ENCODE measurements at places on chromosomes 3 and 15. TPM values are rescaled to one million over a fixed set of nuclear protein-coding genes. Genes with fewer than 3 reads are reported as not detected.

- H3K36me3 ChIP-seq = no peaks in the 10 kb centered on the region
- no peak for DNase-seq
- H3K4me3 ChIP-seq = no peak overlapping the region
These were observed 93.0 kb upstream of the WNT7A start for GRCh38 chr3:13972679-13973379.

Gene HHATL
- not detected for total RNA-seq

Gene PP2D1
- not detected for total RNA-seq

DNA sequence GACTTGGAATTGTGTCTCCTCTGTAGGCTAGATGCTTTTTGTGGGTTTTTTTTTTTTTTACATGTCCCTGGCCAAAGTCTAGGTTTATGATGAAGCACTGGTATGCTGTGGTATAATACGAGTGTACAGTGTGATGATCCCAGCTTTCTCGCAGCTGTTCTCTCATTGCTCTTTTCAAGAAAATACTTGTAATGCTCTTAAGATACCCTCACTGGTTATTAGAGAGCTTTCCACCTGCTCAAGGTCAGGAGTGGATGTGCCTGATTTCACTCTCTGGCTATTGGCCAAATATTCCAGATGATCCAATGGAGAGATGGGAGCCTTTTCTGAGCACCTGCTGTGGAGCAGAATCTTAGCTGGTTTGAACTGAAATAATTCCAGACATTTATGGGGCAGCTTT lies 215.1 kb downstream of the MYRIP start:
- no peak for DNase-seq
- H3K4me3 ChIP-seq = no peak overlapping the region
- H3K27ac ChIP-seq = no peak overlapping the region
- no peaks in the 10 kb centered on the region for H3K36me3 ChIP-seq

Gene AGTR1
- not detected for total RNA-seq

Gene CASR
- total RNA-seq = not detected

DNA sequence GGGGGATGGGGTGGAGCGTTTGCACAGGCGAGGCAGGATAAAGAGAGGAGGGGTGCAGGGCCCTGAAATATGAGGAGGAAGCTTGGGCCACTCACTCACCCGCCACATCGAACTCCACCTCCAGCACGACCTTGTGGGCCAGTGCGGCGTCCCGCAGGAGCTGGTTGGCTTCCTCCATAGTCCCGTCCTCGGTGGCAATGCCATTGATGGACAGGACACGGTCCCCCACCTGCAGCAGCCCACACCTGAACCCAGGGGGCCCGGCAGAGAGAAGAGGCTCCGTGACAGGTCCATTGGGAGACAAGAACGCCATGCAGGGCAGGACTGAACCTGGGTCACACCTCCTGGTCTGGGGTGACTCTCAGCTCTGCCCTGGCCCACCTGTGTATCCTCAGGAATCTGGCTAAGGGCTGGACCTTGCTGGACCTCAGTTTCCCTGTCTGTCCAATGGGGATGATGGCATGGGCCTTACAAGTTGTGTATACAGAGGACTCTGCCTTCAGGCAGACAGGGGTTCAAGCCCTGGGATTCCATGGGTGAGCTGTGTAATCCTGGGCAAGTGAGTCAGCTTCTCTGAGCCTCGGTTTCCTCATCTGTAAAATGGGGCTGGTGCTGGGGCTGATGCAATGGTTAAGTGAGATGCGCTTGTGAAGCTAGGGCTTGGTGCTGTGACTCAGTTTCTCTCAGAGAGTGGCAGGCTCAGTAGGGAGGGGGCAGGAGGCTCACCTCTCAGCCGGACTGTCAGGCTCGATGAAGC lies 26.4 kb downstream of the GRIP2 start:
- no peaks in the 10 kb centered on the region for H3K36me3 ChIP-seq

Gene ZNF662
- total RNA-seq = 0.21 TPM

GRCh38 chr3:147299656-147300055 lies 106.7 kb downstream of the ZIC4 start:
- no peak overlapping the region for H3K4me3 ChIP-seq
- H3K4me1 ChIP-seq = no peaks in the 10 kb centered on the region
- no peak overlapping the region for H3K27ac ChIP-seq
- no peaks in the 10 kb centered on the region for H3K27me3 ChIP-seq

DNA sequence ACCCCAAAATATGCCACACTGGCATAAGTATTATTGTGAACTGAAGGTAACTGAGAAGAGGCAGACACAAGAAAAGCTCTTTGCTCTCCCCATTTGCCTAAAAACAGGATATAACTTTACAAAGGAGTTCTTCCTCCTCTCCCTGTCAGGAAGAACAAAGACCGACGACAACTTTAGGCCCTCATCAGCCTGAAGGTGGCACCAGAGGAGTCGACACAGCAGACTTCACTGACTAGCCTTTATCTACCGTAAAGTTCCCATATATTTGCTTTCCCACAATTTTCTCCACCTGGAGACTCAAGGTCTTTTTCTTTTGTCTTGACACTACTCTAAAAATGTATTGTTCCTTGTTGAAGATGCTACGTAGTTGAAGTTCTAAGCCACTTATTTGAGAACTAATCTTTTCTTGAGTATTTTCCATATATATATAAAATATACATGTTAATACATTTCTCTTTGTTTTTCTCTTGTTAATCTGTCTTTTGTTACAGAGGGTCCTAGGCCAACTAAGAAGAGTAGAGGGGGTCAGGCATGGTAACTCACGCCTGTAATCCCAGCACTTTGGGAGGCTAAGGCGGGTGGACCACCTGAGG lies 16.2 kb upstream of the XIRP1 start:
- no peaks in the 10 kb centered on the region for H3K36me3 ChIP-seq
- DNase-seq = no peak
- no peak overlapping the region for H3K4me3 ChIP-seq
- H3K27me3 ChIP-seq = peaks cover 25% of the 10 kb centered on the region
- H3K4me1 ChIP-seq = peaks cover 10% of the 10 kb centered on the region
- H3K27ac ChIP-seq = no peak overlapping the region

Gene KBTBD13
- not detected for total RNA-seq

DNA sequence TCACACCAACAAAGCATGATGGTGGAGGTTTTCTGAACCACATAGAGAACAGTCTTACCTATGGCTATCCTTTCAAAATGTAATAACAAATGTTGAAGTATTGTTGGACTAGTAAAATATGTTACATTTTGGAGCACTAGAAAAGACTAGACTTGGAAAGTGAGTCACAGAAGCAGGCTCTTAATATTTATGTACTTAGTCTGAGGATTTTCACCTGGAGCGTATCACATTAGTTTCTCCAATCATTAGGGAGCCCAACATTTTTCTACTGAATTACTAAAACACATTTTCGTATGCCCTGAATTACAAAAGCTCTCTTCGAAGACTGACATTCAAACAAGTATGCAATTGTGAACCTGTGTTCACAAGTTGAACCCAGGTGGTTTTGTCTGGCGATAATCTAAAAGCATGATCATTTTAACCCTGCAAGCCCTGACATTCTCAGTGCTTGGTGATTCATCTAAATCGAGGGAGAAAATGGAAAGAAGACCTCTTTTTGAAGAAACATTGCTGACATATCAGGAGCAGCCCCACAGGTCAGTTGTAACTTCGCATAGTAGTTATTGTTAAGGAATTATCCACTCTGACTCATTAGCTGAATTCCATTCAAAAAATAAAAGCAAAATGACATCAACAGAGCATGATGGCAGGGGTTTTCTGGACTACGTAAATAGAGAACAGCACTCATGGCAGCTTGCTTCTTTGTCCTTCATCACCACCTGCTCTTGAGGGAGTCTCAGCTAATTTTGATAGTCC lies 679.8 kb upstream of the NECTIN3 start:
- no peaks in the 10 kb centered on the region for H3K4me1 ChIP-seq
- no peak overlapping the region for H3K4me3 ChIP-seq
- H3K36me3 ChIP-seq = no peaks in the 10 kb centered on the region
- no peak overlapping the region for H3K27ac ChIP-seq
- DNase-seq = no peak

DNA sequence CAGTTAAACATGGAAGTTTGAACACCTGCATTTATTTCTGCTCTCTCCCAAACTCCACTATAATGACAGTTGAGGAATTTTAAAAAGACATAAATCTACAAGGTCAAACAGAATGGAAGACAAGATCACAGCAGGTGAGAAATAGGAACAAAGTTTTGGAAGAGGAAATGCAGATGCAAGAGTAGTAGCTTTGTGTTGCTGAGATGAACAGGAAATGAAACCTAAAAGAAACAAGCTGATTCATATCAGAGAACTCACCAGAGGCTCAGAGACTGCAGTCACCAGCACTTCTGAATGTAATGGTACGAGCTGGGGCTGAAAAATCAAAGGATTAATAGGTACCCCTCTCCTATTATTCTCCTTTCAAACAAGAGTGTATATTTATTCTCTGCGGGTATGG lies 459.9 kb downstream of the RAP2B start:
- peak overlapping the region; percentile 47 for H3K4me3 ChIP-seq
- no peaks in the 10 kb centered on the region for H3K27me3 ChIP-seq
- peaks cover 54% of the 10 kb centered on the region for H3K4me1 ChIP-seq
- no peak for DNase-seq

- no peaks in the 10 kb centered on the region for H3K27me3 ChIP-seq
- no peak for DNase-seq
- H3K27ac ChIP-seq = no peak overlapping the region
- H3K4me3 ChIP-seq = no peak overlapping the region
These were observed 6.7 kb downstream of the SPPL2A start for GRCh38 chr15:50758712-50759205.

DNA sequence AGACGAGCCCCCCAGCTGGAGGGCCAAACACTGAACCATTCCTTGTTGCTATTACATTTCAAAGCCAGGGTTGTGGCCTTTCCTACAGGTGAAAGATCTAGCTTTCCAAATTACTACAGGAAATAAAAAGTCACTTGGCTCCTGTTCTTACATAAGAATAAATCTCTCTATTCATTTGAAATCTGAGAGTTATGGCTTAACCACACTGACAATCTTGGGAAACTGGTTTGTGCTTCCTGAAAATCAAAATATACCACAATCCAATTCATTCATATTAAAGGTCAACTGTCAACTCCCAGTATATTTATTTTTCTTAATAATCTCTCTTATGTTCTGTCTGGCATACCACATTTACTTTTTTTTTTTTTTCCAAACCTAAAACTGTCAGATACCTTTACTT lies 103.7 kb upstream of the LMOD3 start:
- H3K36me3 ChIP-seq = peaks cover 11% of the 10 kb centered on the region
- no peak overlapping the region for H3K4me3 ChIP-seq
- H3K27me3 ChIP-seq = no peaks in the 10 kb centered on the region
- H3K4me1 ChIP-seq = peaks cover 6% of the 10 kb centered on the region
- H3K27ac ChIP-seq = no peak overlapping the region
- DNase-seq = no peak

GRCh38 chr3:177124882-177125281 lies 72.4 kb downstream of the TBL1XR1 start:
- H3K4me3 ChIP-seq = no peak overlapping the region
- H3K27ac ChIP-seq = peak overlapping the region; percentile 10
- no peak for DNase-seq
- peaks cover 39% of the 10 kb centered on the region for H3K4me1 ChIP-seq

- H3K27me3 ChIP-seq = peaks cover 54% of the 10 kb centered on the region
- H3K27ac ChIP-seq = no peak overlapping the region
- H3K4me1 ChIP-seq = peaks cover 6% of the 10 kb centered on the region
- DNase-seq = no peak
These were observed 1.7 kb downstream of the TJP1 start for GRCh38 chr15:29820394-29821154.

Gene GABRR3
- not detected for total RNA-seq

- peaks cover 4% of the 10 kb centered on the region for H3K4me1 ChIP-seq
- H3K36me3 ChIP-seq = no peaks in the 10 kb centered on the region
- no peak for DNase-seq
- no peak overlapping the region for H3K27ac ChIP-seq
These were observed 129.8 kb upstream of the MEF2A start for GRCh38 chr15:99435877-99436541.

Gene VEPH1
- total RNA-seq = not detected

- H3K27me3 ChIP-seq = peaks cover 6% of the 10 kb centered on the region
- no peak overlapping the region for H3K27ac ChIP-seq
- no peak for DNase-seq
- no peak overlapping the region for H3K4me3 ChIP-seq
- H3K36me3 ChIP-seq = no peaks in the 10 kb centered on the region
These were observed 132.8 kb upstream of the SLC24A5 start for GRCh38 chr15:47987908-47988532.

Gene SLC15A2
- total RNA-seq = 3.5 TPM
